Cortex of kidney (tissue), 1 donor: ENCODE measurements at places on chromosomes 2 and 18.

GRCh38 chr2:98089941-98090340 is 3.0 kb downstream of the VWA3B start:
- no peak for DNase-seq

DNA sequence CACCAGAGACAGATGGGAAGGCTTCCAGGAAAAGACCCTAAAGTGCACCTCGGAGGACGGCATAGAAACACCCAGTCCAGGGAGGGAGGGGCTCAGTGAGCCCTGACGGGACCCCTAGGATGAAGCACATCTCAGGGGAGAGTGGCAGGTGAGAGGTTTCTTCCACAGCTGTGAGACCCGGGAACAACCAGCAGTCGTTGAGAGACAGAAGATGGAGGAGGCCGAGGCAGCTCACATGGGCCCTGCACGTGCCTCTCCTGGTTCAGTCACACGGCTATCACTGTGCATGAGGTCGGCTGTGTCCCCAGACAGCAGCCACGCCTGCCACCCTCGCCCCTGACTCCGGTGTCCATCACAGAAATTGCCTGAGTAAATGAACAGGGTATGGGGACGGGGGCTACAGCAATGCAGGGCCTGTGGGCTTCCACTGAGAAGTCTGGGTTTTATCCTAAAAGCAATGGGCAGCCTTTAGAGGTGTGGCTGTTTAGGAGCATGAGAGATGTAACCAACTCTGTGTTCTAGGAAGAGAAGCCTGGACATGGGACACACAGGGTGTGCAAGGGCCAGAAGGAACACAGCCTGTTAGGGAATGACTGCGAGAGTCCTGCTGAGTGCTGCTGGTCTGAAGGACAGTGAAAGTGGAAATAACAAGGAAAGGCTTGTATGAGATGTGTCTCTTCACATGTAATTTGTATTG is 102.0 kb downstream of the TMEM18 start:
- DNase-seq = no peak

GRCh38 chr18:59945544-59945943 is 45.7 kb downstream of the PMAIP1 start:
- DNase-seq = no peak

DNA sequence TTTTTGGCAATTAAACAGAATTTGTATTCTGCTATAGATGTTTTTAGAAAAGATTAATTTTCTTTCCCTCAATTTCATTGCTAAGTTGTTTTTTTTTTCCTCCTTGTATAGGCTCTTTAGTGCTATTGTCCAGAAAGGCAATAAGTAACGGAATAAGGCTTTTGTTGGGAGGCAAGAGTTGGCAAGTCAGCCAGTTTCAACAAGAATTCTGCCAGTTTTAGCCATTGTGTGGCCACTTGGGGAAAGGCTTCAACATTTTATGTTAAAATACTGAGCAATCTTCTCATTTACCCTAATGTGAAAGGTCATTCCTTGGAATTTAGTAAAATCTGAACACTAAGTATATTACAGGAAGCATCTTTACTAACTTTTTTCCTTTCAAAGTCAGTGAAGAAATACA is 9.6 kb downstream of the CALCRL start:
- no peak for DNase-seq

DNA sequence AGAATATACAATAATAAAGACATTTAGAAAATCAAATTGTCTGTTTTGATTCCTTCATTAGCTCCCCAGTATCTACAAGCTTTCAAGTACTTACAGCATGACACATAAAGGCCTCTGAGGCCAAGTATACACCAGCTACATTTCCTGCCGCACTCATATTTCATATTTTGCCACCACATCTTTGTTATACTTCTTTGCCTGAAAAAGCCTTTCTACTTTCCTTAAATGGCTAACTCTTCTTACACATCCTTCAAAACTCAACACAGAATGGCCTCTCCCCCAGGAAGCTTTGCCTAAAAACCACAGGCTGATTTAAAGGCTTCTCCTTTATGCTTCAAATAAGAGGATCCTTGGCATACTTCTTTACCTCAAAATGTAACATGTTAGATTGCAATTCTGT is 4.5 kb downstream of the STK17B start:
- DNase-seq = no peak

DNA sequence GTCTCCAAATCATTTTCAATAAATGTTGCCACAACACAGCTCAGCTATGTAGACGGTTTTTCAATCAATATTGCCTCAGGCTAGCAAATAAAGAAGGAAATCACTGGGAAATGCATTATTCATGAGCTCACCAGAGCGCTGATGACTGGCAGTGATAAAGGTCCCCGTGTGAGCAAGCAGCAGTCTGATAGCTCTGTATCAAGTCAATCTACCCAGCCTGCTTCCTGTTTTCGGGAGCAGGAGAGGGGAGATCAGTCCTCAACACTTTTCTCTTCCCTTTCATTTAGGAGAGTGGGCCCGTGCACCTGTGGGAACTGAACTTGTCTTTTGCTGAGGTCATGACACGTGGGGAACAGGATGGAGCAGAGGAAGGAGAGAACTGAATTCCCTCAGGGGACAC is 253.9 kb upstream of the SIX2 start:
- DNase-seq = no peak

GRCh38 chr2:177784745-177785067 is 287.9 kb downstream of the PDE11A start:
- DNase-seq = no peak

- DNase-seq = no peak
These were observed 186.2 kb downstream of the DYM start for GRCh38 chr18:49274188-49274714.

GRCh38 chr18:79525556-79526467 is 130.1 kb downstream of the NFATC1 start:
- no peak for DNase-seq

DNA sequence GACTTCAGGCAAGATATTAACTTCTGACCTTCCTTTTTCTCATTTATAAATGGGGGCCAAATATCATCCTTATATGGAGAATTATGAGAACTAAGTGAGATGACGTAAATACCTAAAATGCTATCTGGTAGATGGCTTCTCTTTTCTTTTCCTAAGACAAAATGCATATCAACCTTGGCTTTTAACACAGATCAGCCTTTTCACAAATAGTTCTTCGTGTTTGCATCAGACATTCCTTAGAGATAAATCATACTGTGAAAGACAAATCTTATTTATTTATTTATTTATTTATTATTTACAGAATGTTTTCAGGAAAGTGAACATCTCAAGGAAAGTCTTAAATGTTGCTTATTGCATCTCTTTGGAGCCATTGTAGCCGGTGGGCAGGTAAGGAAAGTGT is 62.8 kb downstream of the NBEAL1 start:
- no peak for DNase-seq

DNA sequence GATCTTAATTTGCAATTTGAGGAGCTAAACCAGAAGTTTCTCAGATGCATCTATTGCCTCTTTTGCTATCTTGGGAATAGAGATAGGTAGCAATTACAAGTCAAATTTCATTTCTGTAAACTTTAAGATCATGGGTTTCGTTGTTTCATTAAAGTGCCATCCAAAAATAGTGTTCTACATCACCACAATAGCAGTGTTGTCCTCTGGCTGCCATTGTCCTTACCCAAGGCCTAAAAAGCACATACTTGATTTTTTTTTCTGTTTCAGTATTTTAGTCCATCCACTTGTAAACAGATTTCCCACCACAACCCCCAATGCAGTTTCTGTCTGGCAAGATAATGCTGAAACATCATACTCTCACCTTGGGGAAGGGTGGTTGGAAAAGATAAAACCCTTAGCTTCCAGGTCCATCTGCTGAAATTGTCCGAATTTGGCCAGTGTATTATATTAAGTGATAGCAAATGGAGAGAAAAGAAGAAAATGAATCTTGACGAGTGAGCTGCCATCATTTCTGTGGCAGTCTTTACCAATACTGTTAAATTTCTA is 136.2 kb downstream of the LCLAT1 start:
- no peak for DNase-seq

DNA sequence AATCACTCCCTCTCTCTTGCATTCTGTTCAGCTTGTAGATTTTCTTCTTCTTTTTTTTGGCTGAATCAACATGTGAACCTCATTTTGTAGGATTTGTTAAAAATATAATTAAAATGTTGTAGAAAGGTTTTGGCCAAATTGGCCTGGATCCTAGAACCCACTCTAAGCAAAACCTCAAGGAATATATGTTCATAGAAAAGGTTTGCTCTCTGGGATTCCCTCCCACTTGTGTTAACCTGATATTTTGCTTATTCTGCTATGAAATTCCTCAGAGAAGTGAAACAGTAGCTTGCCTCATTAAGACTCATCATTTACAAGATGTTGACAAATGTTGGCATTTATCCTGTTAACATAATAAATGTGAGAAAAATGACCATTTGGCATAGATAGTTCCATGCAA is 456.7 kb downstream of the TMEM182 start:
- DNase-seq = no peak

DNA sequence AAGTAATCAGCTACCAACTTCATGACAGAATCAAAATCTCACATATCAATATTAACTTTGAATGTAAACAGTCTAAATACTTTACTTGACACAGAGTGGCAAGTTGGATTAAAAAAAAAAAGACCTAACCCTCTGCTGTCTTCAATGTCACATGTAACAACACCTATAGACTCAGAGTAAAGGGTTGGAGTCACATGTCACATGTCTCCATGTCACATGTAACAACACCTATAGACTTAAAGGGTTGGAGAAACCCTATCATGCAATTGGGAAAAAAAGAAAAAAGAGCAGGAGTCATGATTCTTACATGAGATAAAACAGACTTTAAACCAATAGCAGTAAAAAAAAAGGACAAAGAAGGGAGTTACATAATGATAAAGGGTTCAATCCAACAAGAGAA is 665.3 kb upstream of the LRRTM1 start:
- DNase-seq = no peak

- DNase-seq = no peak
These were observed 18.4 kb upstream of the KANSL1L start for GRCh38 chr2:210189452-210190138.

DNA sequence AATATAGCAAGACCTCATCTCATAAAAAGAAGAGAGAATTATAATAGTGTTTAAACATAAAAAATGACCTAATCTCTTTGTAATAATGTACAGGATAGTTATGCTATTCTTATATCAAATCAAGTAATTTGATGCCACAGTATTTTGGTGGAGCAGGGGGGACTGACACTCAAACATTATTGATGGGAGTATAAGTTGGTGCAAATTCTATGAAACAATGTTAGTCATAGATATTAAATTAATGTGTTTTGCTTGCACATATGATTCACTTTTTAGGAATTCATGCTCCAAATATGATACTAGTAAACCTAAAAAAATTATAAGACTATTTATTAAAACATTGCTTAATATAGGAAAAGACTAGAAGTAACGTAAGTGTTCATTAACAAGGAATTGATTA is 256.1 kb upstream of the SYT4 start:
- no peak for DNase-seq

GRCh38 chr18:28127228-28127627 is 49.7 kb downstream of the CDH2 start:
- DNase-seq = no peak

GRCh38 chr18:65955747-65956146 is 204.9 kb downstream of the CDH7 start:
- no peak for DNase-seq

GRCh38 chr2:82641598-82642180 is 1817.4 kb downstream of the SUCLG1 start:
- DNase-seq = no peak

- no peak for DNase-seq
These were observed 91.7 kb upstream of the ACAA2 start for GRCh38 chr18:49904871-49905555.

DNA sequence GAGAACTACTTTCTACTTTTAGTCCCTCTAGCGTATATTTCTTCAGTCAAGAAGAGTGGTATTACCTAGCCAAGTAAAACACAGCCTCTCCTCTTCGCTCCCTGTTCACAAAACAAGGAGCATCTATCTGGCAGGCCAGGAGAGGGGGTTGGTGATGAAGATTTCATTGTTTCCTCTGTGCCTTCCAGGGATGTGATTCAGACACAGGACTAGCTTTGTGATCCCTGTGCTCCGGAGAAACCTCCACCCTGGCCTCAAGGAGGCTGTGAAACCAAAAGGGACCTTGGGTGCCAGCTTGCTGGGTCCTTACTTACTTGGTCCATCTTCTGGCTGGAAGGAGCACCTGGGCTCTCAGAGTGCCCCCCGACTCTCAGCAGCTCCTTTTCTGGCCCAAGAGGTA is 5.7 kb downstream of the RHOB start:
- no peak for DNase-seq

GRCh38 chr18:78955051-78955450 is 24.6 kb upstream of the SALL3 start:
- no peak for DNase-seq

GRCh38 chr18:13265911-13266217 is 47.3 kb downstream of the LDLRAD4 start:
- no peak for DNase-seq

DNA sequence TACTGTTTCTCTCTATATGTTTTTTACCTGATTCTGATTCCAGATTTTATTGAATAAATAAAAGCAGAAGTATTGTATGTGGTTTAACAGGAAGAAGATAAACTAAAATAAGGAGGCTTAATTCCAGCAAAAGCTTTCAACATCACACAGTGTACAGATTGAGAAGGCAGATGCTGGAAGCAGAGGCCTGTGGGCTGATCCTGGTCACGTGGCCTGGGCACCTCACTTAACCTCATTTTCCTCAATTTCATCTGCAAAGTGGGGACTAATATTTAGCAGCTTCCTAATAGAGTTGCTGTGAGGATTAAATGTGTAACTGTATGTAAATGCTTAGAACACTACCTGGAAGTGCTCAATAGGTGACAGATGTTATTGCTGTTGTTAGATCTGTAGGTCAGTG is 58.0 kb downstream of the CDCA7 start:
- no peak for DNase-seq

DNA sequence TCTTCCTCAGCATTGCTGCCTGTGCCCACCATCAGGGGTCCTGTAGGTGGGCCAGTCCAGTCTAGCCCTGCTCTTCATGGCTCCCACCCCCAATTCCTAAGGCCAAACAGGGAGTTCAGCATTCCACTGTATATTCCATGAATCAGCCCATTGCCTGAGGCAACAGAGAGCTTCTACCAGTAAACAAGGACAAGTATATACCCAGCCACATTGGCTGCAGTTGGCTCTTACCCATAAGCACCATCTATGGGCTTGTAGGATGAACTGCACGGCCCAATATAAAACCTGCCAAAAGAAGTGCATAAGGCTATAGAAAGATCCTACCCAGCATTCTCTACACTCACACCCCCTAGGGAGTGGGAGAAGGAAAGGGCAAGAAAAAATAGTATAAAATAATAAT is 95.1 kb upstream of the SALL3 start:
- DNase-seq = no peak

GRCh38 chr18:35289293-35289692 is 736 bp downstream of the ZSCAN30 start:
- DNase-seq = no peak
